ENCODE measurements at places on chromosomes 3 and 15.

GRCh38 chr3:36734742-36735141 is 29.6 kb downstream of the DCLK3 start:
- DNase-seq, result no peak

DNA sequence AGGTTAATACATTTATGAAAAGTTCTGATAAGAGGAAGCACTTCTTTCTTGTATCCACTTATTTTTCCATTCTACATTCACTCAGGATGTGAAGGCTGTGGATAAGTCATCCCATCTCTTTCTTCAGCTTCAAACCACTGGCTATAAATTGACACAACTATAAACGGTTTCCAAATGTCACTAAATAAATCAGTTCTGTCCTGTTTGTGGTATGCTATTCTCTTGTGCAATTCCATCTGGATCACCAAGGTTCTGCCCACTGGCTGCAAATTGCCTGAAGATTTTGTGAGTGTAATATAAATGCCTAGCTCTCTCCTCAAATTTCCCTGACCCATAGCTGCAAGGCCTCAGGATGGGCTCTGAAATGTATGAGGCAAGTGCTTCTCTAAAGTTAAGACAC is 7.1 kb upstream of the LMOD3 start:
- no peak for DNase-seq

DNA sequence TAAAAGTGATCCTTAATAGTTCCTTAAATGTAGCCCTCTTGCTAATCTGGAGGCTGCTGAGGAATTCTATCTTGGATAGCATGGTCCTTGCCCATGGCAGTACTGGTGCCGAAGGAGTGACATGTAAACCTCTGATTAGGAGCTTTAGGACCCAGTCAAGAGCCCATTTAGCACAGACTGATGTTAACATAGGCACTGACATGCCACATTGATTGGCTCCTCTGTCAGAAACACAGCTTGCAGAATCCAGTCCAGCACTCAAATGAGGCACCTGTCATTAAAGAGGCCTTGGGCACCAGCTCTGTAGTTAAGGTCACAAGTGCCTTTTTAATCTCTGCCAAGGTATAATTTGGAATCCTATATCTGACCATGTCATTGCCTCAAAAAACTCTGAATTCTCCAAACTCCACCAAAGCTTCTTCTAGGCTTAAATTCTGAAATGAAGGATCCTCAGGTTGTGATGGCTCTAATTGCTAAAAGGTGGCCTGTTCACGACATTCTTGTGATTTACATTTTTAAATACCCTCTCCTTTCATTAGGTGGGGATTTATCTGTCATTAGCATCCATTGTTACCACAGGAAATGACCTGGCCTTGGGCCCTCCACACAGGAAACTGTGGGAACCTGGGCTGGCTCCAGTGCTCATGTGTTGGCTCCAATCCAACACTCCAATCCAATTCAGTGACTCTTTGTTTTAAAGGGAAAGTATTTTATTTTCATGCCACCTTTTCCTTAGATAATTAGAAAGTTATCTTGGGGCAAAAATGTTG is 57.3 kb upstream of the RNF7 start:
- no peak for DNase-seq

GRCh38 chr15:45670091-45670490 is 35.3 kb downstream of the SQOR start:
- no peak for DNase-seq

DNA sequence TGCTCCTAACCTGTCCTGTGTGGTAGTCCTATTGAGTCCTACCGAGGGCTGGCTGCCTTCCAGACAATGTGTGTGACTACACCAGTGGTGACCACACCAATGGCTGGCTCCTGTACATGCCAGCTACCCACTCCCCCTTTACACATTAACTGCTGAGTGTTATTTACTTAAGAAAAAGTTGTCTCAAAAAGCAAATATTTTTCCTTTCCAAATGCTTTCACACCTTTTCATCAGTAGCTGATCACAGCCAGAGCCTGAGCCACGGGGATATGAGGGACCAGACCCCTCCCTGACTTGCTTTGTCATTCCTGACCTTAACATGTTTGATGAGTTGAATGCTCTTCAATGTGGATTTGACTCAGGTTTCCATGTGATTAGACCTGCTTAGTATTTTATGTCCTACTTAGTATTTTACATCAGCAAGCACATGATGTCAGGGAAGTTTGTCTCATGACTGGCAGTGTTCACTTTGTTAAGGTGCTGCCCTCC is 29.6 kb upstream of the GREM1 start:
- no peak for DNase-seq

DNA sequence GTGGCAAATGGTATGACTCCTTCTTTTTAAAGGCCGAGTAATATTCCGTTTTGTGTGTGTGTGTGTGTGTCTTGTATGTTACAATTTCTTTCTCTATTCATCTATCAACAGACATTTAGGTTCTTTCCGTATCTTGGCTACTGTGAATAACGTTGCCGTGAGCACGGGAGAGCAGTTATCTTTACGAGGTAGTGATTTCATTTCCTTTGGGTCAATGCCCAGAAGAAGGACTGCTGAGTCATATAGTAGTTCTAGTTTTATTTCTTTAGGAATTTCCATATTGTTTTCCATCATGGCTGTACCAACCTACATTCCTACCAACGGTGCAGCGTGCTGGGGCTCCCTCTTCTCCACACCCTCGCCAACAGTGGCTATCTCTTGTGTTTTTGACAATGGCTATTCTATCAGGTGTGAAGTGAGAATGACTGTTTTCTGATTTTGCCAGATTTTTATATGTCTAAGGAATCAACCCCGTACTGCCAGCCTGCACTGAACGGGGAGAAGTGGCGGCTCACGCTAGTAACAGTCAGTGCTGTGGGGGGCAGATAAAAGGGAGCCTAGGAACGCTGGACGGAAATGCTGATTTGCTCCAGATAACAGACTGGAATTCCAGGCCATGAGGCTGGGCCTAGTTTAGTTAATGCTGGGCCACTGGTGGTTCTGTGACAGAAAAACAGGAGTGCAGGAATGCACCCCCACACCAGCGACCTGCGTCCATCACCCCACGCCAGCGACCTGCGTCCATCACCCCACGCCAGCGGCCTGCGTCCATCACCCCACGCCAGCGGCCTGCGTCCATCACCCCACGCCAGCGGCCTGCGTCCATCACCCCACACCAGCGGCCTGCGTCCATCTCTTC is 168.1 kb downstream of the XXYLT1 start:
- DNase-seq, result no peak

- DNase-seq, result no peak
These were observed 266.9 kb downstream of the KCNMB2 start for GRCh38 chr3:178802993-178803693.

GRCh38 chr3:46913644-46914043 is 36.1 kb downstream of the PTH1R start:
- DNase-seq, result no peak

GRCh38 chr3:45943207-45943846 is at the start of gene CXCR6:
CXCR6 (plus strand) TSS chr3:45943464; CDS start chr3:45946482, 3,018 bp downstream.
- DNase-seq, result no peak

- no peak for DNase-seq
These were observed 4.8 kb downstream of the EOMES start for GRCh38 chr3:27717200-27717852.

- DNase-seq, result no peak
These were observed 360.8 kb upstream of the MCTP2 start for GRCh38 chr15:93870583-93870982.

DNA sequence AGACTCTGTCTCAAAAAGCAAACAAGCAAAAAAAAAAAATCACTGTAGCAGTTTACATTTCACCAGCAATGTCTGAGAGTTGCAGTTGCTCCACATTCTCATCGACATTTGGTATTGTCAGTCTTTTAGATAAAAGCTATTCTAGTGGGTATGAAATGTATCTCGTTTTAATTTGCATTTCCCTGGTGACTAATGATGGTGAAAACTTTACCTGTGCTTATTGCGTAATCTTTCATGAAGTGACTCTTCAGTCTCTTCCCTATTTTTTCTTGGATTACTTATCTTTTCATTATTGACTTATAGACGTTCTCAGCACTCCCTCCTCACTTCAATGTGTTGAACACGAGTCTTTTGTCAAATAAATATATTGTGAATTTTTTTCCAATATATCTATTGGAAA is 37.2 kb upstream of the CLSTN2 start:
- DNase-seq, result no peak

- no peak for DNase-seq
These were observed 243.7 kb downstream of the CADPS start for GRCh38 chr3:62631488-62631887.

DNA sequence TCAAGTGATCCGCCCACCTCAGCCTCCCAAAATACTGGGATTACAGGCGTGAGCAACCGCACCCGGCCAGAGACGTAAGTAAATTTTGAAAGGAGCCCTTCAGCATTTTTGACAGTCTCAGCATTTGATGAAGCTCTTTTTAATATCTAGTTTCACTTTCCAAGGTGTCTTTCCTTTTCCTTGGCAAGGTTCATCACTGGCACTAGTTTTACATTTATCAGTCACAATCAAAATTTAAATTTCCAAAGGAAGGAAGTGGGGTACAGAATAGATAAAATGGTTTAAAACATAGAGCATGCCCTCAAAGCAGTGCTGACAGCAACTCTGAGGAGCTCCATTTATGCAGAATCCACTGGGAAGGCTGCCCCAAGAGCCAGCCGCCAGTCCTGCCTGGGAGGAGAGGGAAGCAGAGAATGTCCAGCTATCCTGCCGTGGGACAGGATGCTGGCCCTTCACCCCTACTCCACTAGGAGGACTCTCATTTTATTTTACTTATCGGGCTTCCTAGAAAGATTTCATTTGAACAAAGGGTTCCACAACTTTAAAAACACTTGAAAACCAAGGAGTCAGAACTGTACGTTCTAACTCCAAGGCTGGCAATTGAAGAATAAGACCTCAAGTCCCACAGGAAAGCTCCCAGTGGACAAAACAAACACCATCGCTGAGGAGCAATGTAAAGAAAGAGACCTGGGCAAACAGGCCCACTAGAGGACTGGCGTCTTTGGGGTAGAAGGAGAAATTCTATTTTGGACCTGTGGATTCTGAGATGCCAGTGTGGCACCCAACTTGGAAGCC is 9.9 kb downstream of the SFMBT1 start:
- DNase-seq, result no peak

DNA sequence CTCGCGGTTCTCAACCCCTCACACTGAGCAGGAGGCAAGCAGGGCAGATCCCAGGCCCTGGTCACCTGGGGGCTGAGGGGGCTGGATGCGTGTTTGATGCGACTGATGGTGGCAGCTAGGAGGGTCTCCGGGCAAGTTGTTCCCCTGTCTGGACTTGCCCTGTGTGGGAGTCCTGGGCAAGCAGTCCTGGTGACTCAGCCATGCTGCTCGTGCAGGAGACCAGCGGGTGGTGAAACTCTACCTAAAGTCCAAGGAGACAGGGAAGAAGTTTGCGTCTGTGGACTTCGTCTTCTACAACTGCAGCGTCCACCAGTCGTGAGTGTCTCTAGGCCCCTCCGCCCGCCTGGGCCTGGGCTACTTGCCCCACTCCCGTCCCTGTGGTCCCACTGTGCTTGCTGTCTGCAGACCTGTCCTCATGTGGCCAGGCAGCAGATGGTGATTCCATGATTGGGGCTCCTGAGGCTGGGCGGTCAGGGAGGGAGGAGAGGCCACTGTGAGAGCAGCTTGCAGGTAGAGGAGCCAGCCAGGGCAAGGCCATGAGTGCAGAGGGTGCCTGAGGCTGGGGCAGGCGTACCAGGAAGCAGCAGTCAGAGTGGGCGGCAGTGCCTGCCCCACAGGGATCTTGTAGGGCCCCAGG is 23.1 kb downstream of the PLXNA1 start:
- no peak for DNase-seq

DNA sequence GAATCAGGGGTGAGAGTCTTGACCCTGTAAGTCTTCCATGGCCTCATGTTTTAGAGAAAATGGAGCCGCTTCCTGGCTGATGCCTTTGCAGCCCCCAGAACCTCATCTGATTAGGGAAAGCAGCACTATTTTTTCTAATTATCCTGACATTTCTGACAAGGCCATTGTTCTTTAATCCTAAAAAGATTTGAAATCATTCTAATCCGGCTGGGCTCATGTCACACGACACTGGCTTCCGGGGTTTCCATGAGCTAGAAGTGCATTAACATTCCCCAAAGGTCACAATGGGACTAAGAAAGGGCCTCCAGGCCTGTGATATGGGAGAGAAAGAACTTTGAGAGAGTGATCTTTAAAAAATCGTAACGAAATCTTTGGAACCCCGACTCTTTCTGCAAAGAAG is 33.1 kb downstream of the RBP2 start:
- no peak for DNase-seq

- no peak for DNase-seq
These were observed 29.5 kb downstream of the ARHGAP31 start for GRCh38 chr3:119323723-119324085.

DNA sequence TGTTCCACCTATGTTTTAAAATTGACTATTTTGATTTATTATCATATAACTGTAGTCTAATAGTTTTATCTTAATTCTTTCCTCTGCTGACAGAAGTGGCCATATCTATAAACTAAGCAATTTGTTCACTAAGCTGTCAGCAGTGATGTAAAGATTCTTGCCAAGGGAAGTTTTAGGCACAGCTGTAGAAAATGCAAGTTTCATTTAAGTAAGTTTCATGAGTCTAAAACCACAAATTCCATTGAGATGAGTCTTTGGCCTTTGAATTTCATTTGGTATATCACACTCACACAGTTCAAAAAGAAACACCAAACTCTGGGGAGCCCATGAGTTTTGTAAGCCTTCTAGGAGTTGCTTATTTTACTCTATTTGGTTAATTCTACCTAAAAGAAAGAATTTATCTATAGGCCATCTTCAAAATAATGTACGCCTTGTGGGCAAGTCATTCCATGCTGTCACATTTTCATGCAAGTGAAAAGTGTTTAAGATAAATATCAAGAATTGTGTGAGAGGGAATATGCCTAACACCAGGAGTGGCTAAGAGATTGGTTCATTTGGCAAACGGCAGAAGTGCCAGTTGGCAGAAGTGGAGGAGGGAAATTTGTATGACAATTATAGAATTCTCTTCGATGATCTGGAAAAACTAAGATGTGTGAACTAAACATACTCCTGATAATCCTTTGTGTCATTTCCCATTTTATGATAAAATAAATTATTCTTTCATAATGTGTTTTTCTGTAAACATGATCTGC is 292.9 kb downstream of the ZIC4 start:
- DNase-seq, result no peak

Data from cortex of kidney (tissue), 1 donor.